ENCODE measurements at places on chromosomes 16 and 17. TPM values are rescaled to one million over a fixed set of nuclear protein-coding genes. Genes with fewer than 3 reads are reported as not detected.

CBLN1 gene
- total RNA-seq: 0.11 TPM

FXR2 gene
- total RNA-seq: 46.8 TPM

TK1 gene
- total RNA-seq: 109 TPM

ABCC3 gene
- 28.4 TPM for total RNA-seq

AOC2 gene
- total RNA-seq: 0.99 TPM

CLEC19A gene
- not detected for total RNA-seq

SOX8 gene
- total RNA-seq: not detected

CTRL gene
- total RNA-seq: 0.35 TPM

KRT40 gene
- total RNA-seq: not detected

INCA1 gene
- 0.14 TPM for total RNA-seq

SPOP gene
- 26.4 TPM for total RNA-seq

SNF8 gene
- 106 TPM for total RNA-seq

FGF11 gene
- 16.9 TPM for total RNA-seq

MT1M gene
- total RNA-seq: 0.24 TPM

SPNS3 gene
- not detected for total RNA-seq

SLC35G6 gene
- total RNA-seq: not detected

MT1A gene
- not detected for total RNA-seq

MYH1 gene
- total RNA-seq: not detected

PRAC2 gene
- not detected for total RNA-seq

DOC2A gene
- 0.27 TPM for total RNA-seq

NPIPB13 gene
- total RNA-seq: 2.5 TPM

NPB gene
- total RNA-seq: 0.21 TPM

PTX4 gene
- not detected for total RNA-seq

TEKT1 gene
- total RNA-seq: not detected

CA10 gene
- 1.2 TPM for total RNA-seq

DBNDD1 gene
- 1.8 TPM for total RNA-seq

TBC1D26 gene
- not detected for total RNA-seq

TOB1 gene
- 49.1 TPM for total RNA-seq

SRP68 gene
- 75.9 TPM for total RNA-seq

C1QTNF8 gene
- not detected for total RNA-seq

ACSM2A gene
- not detected for total RNA-seq

HOXB8 gene
- total RNA-seq: not detected

FOXN1 gene
- 0.07 TPM for total RNA-seq

TAT gene
- total RNA-seq: not detected

DDX28 gene
- 17.0 TPM for total RNA-seq

EVPLL gene
- total RNA-seq: 0.11 TPM

CCL17 gene
- total RNA-seq: not detected

RTN4RL1 gene
- 4.2 TPM for total RNA-seq

PRRT2 gene
- 0.51 TPM for total RNA-seq

STX1B gene
- total RNA-seq: 0.61 TPM

CLDN7 gene
- 18.0 TPM for total RNA-seq

SDR42E1 gene
- 16.0 TPM for total RNA-seq

DNAH2 gene
- total RNA-seq: 0.51 TPM

TBC1D3H gene
- total RNA-seq: not detected

Measured in foreskin keratinocyte (primary cell).